ENCODE measurements at places on chromosomes 1 and 21.

- no peak for DNase-seq
Measured at GRCh38 chr1:2242814-2243725, 15.0 kb downstream of the SKI start.

DNA sequence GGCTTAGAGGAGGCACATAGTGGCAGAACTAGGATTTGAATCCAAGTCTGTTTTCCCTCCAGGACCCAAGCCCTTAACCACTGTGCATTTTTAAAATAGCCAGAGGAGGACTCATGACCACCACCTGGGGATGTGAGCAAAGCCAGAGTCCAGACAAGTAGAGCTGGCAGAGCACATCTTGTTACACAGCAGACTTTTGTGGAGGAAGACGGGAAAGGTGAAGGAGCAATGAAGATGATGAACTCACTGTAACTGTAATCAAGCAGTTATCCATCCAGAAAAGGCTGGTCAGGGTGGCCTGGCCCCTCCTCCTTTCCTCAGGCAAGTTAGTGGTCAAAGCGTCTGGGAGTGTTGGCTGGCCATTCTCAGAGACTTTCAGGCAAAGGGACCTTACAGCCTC is 50.9 kb downstream of the SLC44A3 start:
- no peak for DNase-seq

DNA sequence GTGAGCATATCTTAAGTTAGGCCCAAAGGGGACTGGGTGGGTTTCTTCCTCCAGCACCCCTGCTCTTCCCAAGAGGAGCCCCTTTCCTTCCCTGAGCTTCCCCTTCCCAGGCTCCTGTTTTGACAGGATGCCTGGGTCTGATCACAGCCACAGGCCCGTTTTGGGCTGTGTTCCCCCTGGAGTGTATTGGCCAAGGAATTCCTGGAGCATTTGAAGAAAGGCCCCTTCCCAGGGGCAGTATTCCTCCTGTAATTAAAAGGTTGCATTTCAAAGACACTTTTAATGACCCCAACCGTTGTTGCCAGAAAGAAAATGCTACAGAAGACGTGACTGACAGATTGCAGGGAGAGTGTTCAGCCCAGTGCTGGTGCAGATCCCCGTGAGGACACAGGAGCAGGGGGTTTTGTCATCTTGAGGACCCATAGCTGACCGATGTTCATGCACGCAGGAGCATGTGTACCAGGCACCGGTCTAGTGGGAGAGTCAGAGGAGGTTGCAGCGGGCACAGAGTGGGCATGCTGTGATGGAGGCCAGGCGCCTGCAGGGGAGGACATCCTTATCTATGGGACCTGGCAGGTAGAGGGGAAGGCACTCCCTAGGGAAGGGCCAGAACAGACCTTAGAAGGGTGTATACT is 19.3 kb upstream of the LBR start:
- no peak for DNase-seq

GRCh38 chr1:149888999-149889289 is 10.4 kb upstream of the BOLA1 start:
- no peak for DNase-seq

GRCh38 chr1:10948463-10948775 is 64.0 kb upstream of the TARDBP start:
- no peak for DNase-seq

DNA sequence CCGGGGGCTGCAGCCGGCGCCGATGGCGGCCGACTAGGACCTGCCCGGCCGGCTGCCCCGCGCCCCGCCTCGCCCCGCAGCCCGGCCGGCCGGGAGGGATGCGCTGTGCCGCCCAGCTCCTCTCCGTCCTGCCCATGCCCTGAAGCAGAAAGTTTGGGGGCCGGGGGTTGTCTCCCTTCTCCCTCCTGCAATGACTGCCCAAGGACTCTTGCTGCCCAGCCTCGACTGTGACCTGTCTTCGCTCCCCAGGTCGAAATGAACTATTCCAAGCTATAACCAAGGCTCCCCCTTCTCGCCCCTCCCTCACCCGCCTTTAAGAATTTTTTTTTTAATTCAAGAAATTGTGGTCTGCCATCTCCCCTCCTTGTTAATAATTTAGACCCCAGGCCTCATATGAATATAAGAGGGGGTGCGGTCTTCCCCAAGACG is 361 bp downstream of the TMCC2 start:
- DNase-seq: no peak

- DNase-seq: no peak
Measured at GRCh38 chr1:41898191-41898713, 20.5 kb downstream of the HIVEP3 start.

GRCh38 chr21:32378956-32379355 is 13.9 kb downstream of the URB1 start:
- no peak for DNase-seq

GRCh38 chr1:30909365-30910068 is 959 bp upstream of the SDC3 start:
- no peak for DNase-seq

DNA sequence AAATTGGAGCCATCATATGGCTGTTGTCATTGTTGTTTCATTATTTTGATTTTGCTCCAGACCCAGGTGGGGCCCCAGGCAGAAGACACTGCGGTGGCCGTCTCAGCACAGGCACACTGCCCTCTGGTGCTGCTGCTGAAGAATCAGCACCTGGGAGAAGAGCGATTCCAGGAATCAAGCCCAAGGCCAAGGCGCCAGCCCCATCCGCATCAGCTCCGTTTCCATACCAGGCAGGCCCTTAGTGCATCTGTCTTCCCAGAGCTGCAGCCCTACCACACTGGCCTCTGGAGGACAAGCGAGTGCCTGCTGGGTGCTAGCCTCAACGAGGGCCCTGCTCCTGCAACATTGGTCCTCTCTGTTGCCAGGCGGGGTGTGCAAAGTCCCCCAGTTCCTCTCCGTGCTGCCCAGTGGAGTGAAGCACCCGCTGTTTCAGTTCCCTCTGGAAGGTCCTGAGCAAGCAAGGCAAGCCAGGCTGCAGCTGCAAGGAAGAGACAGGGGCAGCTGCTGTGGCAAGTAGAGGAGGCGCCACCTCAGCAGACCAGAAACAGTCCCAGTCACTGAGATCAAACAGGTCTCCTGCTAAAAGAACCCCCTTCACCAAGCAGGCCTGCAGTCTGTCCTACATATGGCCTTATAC is 5.2 kb downstream of the GRIK3 start:
- no peak for DNase-seq

DNA sequence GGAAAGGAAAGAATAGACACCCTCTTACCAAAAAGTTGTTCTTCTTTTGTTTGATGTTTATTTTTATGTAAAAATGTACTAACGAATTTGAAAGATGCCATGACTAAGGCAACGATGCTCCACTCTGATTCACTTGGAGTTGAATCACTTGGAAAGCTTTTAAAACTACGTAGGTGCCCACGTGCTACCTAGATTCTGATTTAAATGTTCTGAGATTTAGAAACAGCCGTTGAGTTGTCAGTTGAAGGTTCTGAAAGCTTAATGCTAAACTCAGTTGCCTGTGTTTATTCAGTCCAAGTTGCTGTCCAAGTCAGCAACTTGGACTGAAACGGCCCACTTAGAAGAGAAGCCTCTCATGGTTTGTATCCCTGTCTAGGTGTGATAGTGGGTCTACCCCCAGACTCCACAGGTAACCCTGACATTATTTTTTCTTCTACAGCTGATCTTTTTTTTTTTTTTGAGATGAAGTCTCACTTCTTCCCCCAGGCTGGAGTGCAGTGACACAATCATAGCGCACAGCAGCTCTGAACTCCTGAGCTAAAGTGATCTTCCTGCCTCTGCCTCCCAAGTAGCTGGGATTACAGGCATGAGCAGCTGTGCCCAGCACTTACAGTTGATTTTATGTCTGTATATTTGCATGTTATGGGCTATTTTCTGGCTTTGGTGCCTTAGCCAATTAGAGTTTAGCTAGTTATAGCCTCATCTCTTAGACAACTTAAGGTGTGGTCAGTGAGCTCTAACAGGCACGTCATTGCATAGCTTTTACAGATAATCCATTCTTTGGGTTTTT is 1.4 kb upstream of the VAMP4 start:
- DNase-seq: no peak

GRCh38 chr1:207073906-207074820 is 14.5 kb upstream of the C4BPB start:
- no peak for DNase-seq

GRCh38 chr1:208258277-208258676 is 14.1 kb upstream of the PLXNA2 start:
- no peak for DNase-seq

DNA sequence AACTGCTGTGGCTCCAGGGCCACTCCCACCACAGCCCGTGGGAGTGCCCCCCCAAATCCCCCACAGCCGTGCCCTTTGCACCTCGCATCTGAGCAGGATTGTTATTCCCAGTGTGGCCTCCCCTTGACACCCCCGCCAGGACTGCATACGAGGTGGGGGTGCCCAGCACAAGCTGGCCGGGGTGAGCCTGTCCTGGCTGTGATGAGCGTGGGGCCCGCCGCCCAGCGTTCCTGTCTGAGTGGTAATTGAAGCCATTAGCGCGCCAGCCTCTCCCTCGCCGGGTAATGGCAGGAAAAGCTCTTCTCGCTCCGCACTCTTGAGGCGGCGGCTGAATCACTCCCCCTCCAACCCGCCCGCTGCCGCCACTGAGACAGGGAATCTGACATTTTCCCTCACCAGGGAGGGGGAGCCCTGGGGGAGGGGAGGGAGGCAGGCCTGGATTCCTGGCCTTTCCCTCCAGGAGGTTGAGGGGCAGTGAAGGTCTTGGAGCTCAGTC is 27.7 kb downstream of the PTPRF start:
- DNase-seq: no peak

- no peak for DNase-seq
Measured at GRCh38 chr1:233734456-233734855, 120.5 kb downstream of the KCNK1 start.

GRCh38 chr1:201350884-201351283 is 26.6 kb downstream of the TNNT2 start:
- DNase-seq: no peak

DNA sequence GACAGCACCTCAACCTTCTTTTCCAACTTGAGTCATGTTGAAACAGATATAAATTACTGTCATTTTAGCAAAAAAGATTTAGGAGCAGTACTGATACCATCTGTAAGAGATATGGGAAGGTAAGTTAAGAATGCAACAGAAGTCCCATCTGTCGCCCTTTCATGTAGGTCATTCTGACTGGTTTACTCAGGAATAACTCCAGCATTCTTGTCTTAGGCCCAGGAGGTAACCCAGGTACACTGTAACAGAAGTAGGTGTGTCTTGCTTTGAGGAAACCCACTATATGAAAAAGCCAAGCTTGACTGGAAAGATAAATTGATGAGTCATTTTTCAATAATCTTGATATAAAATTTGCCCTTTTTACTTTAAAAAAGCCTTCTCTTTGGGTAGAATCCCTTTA is 35.4 kb downstream of the PGM1 start:
- DNase-seq: no peak

- peak; percentile 51 for DNase-seq
Measured at GRCh38 chr1:7379441-7379971, 391.6 kb upstream of the VAMP3 start.

GRCh38 chr1:162422662-162423375 is 10.9 kb upstream of the SH2D1B start:
- DNase-seq: no peak

DNA sequence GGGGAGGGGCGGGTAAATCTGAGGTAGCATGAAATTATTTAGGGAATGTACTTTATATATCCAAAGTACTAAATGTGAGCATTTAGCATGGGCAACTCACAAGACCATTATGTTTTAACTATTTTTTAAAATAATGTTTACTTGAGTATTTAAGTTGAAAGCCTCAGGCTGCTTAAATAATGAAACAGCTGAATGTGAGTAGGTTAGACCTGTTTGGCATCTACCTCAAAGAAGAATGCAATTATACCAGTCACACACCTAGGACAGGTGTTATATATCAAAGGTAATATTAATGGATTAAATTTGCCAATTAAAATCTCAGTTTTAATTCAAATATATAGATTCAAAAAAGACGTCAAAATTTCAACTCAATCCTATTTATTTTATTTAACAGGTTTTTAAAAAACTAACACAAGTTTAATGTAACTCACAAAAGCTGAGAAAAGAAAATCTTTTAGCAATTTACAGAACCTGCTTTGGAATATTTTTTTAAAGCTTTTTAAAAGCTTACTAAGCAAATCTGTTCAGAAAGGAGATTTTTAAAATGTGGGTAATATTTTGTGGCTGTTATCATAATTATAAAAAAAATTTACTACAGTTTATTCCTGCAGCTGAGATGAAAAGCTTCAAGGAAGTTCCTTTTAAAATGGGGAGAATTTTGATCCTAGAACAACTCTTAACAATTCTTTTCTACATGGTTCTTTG is 104.6 kb upstream of the LBR start:
- DNase-seq: no peak

- no peak for DNase-seq
Measured at GRCh38 chr1:96329121-96329520, 392.5 kb upstream of the PTBP2 start.

DNA sequence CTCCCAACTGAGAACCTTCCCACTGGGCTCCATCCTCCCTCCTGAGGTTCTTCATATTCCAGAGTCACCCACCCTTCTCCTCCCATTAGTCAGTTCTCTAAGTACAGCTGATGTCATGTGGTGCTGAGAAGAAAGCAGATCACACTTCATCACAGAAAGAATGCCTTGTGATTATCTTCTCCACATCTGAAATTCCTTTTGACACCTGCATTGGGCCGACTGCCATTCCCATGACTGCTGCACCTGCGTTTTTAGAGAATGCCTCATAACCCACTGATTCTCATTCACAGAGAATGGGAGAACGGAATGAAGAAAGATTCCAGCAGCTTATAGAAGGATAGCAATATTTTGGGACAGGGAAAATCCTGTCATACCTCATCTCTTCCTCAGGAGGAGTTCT is 14.3 kb downstream of the LEPR start:
- DNase-seq: no peak

- DNase-seq: no peak
Measured at GRCh38 chr1:110040548-110040947, 6.1 kb downstream of the STRIP1 start.

DNA sequence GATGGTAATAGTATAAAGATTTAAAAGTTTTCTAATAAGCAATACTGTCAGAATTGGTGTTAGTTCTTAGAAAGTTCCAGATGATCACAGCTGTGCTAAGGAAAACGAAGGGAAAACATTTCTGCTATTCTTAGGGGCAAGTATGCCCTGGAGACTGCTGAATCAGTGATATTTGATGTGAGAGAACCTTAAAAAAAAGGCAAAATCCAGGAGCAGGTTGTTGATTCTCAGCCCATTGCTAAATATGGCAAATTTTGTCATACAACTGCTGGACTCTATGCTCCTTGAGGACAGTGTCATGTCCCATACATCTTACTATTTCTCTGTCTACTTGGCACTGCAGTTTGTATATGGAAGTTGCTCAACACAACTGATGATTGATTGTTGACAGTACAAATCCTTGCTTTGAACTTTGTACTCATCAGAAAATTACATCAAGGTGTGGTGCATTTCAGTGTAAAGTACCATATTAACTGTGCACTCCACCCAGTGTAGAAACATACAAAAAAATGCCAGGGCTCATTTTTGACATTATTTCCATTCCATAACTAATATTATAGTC is 10.9 kb downstream of the CRCT1 start:
- DNase-seq: no peak

- no peak for DNase-seq
Measured at GRCh38 chr21:29827236-29827635, 112.6 kb downstream of the GRIK1 start.
